ENCODE measurements at places on chromosomes 1 and 21. TPM values are rescaled to one million over a fixed set of nuclear protein-coding genes. Genes with fewer than 3 reads are reported as not detected.

Gene LAX1
- total RNA-seq, result not detected

Gene UBXN11
- total RNA-seq, result 14.8 TPM

Gene SPRR2G
- not detected for total RNA-seq

Gene PDE4DIP
- 49.8 TPM for total RNA-seq

DNA sequence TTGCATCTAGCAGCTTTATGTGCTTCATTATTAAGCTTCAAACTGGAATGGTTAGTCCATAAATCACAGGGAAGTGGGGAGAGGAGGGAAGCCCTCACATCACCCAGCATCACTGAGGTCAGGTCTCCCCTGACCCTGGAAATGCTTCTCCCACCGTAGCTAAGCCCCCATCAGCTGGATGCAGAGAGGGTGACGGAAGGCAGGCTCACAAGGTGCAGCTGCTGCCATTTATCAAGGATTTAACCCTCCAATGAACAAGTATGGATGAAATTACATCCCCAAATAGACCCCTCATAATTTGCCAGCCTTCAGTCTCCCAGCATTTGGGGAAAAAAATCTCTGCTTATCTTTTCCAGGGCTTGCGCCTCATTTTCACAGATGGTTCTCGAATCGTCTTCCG lies 60.8 kb downstream of the PGM1 start:
- DNase-seq, result no peak

DNA sequence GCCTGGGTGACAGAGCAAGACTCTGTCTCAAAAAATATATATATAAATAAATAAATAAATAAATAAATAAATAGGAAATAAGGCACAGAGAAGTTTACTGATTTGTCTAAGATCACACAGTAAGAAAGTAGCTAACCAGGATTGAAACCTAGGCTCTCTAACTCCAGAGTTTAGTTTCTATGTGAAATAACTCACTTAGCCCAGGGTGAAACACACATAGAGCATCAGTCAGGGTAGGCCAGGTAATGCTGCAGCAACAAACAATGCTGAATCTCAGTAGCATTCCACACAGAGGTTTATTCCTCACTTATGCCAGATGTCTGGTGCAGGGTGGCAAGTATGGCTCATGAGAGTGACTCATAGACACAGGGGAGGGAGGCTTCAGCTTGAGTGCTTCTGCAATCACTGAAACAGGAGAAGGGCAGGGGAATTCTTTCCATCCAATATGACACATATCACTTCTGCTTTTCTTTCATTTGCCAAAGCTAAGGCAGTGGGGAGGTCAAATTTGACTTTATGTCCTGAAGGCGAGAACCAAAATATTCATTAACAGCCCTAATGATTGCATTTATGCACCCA lies 37.1 kb upstream of the KANK4 start:
- DNase-seq, result no peak

GRCh38 chr1:183404476-183404875 lies 13.7 kb downstream of the NMNAT2 start:
- DNase-seq, result no peak

- no peak for DNase-seq
Measured at GRCh38 chr1:116861137-116861536, 48.6 kb upstream of the PTGFRN start.

GRCh38 chr1:81471255-81471654 lies 329.5 kb upstream of the ADGRL2 start:
- DNase-seq, result no peak

DNA sequence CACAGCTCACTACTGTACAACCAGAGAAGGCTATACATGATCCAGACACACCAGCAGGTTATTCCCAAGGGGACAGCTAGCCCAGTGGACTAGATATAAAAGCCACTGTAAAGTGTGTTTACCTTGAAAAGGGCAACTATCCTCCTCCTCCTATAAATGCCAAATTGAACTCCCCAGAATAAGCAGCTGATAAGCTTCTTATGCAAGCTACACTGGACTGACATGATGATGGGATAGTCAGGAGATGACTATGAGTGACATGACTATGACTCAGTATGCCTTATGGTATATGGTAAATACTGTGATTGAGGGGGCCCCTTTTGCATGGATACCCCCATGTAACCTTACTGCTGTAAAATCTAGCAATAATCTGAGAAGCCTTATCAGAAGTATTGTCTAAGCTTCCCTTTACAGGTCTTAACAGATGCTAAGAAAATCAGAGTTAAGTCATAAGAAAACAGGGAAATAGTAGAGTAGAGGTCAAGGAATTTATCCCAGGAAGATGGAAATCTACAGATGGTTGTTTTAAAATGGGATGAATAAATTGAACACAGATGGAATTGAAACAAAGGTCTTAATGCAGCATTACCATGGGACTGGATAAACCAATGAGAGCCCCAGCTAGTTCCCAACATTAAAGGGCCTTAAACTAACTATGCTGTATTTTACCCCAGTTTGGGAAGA lies 55.8 kb downstream of the TRIM33 start:
- no peak for DNase-seq

DNA sequence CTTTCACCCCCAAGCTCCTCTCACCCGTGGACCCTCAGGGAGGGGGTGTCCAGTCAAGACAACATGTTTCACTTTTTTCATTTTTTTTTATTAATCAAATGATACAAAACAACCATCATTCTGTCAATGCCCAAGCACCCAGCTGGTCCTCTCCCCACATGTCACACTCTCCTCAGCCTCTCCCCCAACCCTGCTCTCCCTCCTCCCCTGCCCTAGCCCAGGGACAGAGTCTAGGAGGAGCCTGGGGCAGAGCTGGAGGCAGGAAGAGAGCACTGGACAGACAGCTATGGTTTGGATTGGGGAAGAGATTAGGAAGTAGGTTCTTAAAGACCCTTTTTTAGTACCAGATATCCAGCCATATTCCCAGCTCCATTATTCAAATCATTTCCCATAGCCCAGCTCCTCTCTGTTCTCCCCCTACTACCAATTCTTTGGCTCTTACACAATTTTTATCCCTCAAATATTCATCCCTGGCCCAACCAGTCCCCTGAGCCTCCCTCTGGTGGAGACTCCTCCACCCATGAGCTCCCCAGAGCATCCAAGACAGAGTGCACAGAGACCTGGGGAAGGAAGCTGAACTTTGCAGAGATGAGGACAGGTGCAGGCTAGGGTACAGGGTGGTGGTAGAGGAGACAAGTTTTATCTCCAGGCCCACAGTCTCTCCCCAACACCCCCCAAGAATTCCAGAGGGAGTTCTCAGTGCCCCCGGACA lies 1.4 kb upstream of the S100A16 start:
- DNase-seq, result no peak
